ENCODE measurements at places on chromosomes 4 and X. TPM values are rescaled to one million over a fixed set of nuclear protein-coding genes. Genes with fewer than 3 reads are reported as not detected.

Gene KLHL13
- total RNA-seq, result 0.82 TPM

Gene NDNF
- total RNA-seq, result 0.36 TPM

Gene GRIA3
- 10.1 TPM for total RNA-seq

Gene CLIC2
- 12.6 TPM for total RNA-seq

Gene TCP11X2
- total RNA-seq, result not detected

Data from fibroblast of the aortic adventitia (primary cell).